ENCODE measurements at places on chromosomes 11 and 22.

DNA sequence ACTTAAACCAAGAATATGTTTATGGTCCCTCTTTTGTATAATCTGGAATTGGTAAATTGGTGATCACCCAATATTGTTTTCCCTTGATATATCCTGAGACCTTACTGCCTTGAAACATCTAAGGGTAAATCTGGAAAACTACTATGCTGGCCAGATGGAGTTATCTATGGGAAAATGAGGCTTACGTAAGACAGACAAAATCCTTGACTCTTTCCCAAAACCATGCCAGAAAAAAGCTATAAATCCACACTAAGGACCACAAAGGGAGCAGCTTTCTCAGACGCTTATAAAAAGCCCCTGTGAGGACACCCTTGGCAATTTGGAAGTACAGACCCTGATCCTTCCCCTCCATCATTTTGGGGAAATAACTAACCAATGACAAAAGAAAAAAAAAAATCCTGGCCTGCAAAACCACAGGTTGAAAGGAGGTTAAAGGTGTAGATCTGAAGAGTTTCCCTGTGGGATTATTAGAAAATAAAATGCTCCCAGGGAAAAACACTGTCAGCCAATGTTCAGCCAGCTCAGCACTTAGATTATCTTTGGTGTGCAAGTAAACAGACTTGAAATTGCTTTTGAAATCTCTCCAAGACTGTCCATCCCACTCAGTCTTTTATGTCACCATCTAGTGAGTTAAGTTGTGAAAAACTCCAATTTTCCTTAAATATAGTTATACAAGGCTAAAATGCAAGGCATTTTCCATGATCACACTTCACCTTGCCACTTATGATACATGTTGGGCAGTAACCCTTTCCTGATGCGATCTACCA lies 6.6 kb upstream of the AMBRA1 start:
- peak; percentile 36 for DNase-seq

DNA sequence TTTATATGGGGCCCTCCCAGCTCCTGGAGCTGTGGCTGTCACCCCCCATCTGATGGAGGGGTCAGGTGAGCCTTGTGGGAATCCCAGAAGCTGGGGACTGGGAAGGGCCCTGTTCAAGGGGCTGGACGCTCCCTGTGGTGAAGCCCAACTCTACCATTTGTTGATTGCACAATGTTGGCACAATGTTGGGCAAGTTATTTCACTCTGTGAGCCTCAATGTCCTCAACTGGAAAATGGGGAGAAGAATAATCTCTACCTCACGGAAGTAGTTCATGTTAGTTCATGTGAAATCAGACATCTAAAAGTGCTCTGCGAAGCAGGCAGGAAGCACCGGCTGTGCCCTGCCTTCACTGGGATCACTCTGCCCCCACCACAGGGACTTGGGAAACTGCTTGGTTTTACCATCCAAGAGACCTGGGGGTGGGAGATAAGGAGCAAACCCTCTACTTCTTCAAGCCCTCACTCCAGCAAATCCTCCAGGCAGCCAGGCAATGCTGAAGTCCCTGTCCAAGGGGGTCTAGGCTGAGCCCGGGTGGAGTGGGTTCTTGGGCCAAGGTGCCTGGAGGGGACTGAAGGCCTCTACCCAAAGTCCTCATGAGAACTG lies 715 bp upstream of the PRR5 start:
- DNase-seq: no peak

GRCh38 chr22:24501301-24502005 lies 6.3 kb downstream of the UPB1 start:
- DNase-seq: no peak

DNA sequence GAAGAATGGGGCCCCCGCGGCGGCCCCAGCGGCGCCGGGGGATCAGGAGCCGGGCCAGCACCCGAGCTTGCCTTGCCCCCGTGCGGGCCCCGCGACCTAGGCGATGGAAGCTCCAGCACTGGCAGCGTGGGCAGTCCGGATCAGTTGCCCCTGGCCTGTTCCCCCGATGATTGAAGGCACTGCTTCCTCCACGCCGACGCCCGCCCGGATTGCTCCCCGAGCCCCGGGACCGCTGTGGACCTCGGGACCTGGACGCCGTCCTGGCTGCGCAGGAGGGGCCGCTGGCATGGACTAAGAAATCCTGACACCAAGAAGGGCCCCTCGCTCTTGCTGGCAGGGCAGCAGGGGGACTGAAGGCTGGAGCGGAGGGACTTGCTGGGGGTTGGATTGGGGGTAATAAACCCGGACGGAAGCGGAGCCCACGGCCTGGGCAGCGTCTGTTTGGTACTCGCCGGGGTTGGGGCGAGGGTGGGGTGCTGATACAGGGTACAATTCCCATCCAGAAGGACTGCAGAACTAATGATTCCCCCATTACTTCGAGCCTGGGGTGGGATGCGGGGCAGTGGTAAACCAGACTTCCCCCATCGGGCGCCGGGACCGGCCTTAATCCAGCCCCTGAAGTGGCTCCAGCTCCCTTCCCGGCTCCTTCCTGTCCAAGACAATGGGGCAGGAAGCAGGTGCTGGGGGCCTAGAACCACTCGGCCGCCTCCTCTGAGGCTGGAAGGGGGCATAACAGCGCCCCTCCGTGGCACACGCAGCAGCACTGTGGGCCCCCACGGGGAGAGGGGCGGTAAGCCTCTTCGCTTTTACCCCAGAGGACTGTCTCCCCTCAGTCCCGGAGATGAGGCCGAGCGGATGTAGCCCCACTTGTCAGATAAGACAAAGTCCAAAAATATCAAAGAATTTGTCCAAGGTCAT lies 1.0 kb downstream of the CCDC85B start:
- peak; percentile 27 for DNase-seq

DNA sequence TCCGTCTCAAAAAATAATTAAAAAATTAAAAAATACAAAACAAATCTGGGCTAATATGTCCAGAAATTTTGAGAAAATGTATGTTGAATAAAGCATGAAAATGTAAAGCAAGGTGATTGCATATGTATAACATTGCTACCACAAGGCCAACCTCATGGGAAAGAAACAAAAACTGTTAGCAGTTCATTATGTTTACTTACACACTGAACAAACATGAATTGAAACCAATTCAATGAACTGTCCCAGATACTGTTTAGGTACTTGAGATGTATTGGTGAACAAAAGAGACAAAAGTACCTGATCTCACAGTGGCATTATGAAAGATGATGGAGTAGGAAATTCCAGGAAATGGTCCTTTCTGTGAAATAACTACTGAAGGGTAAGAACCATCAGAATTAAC lies 43.8 kb upstream of the IGLL5 start:
- DNase-seq: no peak

DNA sequence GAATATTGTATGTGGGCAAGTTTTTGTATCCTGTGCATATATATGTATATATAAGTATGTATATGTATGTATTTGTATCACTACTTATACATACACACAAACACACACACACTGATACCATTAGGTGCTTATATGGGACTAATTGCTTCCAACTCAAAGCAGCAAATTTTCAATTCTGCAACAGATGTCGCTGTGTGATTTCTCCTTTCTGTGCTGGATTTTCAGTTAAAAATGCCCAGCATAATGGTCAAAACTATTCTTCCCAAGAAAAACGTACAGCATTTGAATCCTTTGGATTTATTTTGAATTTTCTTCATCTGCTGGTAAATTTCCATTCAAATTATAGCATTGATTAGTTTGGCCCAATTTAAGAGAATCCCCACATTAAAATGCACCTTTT lies 4.3 kb downstream of the CADM1 start:
- DNase-seq: no peak

DNA sequence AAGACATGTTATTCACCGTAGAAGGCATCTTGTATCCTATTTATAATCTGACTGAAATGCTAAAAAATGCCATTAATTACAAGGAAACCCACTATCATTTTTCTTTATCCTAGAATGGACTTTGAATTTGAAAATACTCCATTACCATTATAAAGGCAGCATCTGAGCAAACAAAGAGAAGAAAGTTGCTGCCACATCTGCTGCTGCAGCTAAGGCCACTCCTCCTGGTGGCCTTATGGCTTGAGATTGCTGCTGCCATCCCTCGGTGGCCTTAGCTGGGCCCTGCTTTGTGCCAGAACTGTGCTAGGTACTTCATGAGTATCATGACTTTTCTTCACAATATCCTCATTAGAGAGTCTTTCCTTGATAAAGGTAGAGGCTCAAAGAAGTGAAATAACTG lies 1210.1 kb upstream of the TENM4 start:
- no peak for DNase-seq

GRCh38 chr11:10628508-10629236 lies 60.2 kb upstream of the LYVE1 start:
- no peak for DNase-seq

DNA sequence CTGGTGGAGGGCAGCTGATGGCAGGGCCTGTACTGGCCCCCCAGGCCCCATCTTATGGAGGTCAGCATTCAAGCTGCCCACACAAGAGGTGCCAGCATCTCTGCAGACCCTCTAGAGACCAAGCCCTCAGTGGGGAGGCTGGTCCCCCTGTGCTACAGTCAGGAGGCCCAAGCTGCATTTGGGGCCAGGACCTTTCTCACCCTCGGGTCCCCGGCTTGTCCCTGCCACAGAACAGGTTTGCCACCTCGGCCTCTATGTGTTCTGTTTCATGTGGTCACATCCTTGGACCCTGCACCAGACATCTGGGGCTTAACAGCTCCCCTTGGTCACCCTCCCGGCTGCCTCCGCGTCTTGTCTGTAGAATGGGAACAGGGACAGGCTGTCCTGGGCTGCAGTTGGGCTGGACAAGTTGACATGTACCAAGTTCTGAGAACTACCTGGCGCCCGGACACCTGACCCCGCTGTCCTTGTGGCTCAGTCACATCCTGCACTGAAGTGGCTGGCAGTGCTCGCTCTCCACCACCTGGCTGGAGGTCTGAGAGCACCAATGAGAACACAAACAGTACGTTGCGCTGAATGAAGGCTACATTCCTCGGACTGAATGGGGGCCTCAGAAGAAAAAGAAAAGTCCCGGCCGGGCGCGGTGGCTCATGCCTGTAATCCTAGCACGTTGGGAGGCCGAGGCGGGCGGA lies 2.7 kb upstream of the PLXNB2 start:
- DNase-seq: no peak

GRCh38 chr22:42287174-42287890 lies 16.9 kb upstream of the TCF20 start:
- DNase-seq: no peak

GRCh38 chr11:102010776-102011494 lies 36.3 kb upstream of the CFAP300 start:
- peak; percentile 78 for DNase-seq

- no peak for DNase-seq
Observed at GRCh38 chr11:100637706-100638105, 49.4 kb upstream of the ARHGAP42 start.

DNA sequence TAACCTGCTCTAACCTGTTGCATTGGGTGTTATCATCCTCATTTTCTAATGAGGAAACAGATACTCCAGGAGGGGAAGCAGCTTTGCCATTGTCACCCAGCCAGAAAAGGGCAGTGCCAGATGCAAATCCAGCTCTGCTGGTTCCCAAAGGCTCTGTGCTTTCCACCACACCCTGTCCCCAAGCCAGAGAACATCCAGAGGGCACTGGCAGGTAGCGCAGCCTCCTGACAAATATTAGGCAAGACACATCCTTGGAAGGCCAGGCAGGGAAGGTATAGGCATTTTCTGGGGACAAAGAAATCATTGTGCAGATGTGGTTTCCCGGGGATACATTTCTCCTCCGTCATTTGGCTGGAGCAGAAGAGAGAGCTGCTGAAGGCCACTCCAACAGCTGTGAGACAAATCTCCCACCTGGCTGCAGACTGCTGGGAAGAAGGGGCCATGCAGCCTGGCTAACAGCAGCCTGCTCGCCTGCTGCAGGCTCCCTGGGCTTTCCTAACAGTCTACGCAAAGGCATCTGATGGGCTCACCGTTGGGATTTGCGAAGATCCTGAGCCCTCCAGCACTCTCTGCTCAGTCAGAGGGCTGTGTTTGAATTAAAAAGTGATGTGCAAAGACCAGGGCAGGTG lies 93.9 kb upstream of the PITPNB start:
- DNase-seq: no peak

- no peak for DNase-seq
Observed at GRCh38 chr11:9046481-9046880, 42.7 kb upstream of the NRIP3 start.

GRCh38 chr11:118921929-118922744 lies 3.6 kb downstream of the BCL9L start:
- peak; percentile 89 for DNase-seq

DNA sequence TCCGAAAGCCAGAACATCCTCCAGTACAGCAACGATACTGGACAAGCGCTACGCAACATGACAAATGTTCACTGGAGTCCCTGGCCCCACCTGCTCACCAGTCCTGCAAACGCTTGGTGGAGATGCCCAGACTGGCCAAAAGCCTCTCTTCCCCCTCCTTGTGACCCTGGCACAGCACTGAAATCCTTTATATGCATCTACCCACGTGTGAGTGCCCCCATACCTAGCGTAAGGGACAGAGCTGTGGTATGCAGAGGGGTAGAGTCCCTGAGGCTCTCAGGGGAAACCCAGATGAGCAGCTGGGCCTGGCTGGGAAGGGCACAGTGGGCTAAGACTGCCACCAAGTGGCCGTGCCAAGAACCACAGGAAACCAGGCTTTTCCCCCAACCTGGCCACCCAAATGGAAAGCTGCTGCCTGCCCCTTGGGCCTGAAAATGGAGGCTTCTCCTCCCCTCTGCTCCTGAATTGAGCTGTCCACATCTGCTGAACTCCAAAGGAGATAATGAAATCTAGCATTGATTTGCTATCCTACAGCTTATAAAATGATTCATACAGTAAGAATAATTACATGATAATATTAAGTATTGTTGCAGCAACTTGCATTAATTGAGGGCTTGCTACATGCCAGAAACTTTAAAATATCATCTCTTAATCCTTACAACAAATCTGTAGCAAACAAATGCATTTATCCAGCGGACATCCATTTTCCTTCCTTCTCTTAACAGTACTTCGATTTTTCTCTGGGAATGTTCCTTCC lies 24.8 kb upstream of the TTC12 start:
- peak; percentile 36 for DNase-seq

GRCh38 chr22:48096411-48096810 lies 1334.0 kb downstream of the TBC1D22A start:
- no peak for DNase-seq

DNA sequence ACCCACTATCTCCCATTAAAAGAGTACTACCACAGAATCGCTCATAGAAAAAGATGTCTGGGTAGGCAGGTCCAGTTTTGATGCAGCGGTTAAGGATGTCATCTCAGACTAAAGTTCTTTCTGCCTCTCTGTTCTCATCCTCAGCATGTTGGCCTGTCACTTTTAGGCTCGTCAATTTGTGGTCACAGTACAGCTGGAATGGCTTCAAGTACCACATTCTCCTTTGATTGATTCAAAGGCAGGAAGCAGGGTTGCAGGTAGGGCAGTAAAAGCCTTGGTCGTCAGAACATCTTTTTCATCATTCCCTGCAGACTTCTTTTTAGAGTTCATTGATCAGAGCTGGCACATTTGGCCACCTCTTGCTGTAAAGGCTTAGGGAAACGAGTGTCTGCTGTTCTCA lies 28.7 kb downstream of the SDHD start:
- DNase-seq: no peak

DNA sequence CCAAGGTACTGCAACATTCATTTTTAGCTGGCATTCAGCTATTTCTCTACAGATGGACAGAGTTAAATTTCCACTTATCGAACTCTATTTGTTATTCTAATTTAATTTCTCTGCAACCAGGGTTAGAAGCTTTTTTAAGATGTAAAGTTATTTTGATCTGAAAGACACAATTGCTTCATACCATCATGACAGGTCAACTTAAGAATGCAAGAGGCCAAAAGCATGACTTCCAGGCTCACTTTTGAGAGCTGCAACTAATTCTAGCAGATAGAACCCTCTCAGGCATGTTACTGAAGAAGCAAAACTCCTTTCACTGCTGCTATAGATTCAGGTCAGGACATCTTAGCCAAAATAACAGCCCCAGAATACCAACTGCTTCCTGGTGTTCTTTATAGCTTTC lies 86.5 kb upstream of the GALNT18 start:
- DNase-seq: no peak

GRCh38 chr11:41983475-41983874 lies 524.0 kb upstream of the LRRC4C start:
- DNase-seq: no peak
